BE2C (cell line): ENCODE measurements at places on chromosomes 13 and 19.

DNA sequence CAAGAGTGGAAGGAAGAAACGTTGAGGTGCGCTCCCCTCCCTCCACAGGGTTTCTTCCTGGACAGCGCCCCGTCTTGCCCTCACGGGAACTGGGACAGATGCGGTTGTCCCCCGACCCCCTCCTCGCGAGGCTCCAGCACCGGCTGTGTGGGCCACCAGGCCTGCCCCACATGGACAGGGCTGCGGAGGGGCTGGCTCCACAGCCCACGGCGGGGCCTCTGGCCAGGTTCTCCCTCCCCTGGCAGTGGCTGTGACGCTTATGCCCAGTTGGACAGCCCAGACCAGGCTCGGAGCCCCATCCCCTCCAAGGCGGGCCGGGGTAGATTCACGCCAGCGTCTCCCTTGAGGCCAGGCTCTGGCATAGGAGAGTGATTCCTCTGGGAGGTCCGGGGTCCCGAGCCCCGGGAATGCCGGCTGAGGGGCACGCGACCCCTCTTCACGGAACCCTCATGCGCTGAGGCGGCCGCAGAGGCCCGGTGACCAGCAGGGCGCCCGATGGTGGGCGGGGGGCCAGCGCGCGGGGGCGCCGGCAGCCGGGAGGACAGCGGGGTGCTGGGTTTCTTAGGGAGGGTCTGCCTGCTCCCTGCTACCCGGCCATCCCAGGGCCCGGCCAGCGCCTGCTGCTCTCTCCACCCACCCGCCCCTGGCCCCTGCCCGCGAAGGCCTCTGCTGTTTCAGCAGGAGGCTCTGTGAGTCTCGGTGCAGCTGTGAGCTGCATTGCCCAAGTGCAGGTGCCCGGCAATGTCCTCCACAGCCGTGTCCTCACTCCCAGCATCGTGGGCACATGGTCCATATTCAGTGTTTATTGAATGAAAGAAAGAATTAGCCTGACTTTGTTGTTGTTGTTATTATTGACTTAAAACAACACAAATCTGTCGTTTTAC lies 20.3 kb upstream of the GAS6 start:
- DNase-seq: no peak

GRCh38 chr13:35953537-35954206 lies 177.5 kb downstream of the DCLK1 start:
- peak; percentile 87 for DNase-seq

GRCh38 chr13:50179977-50180376 lies 164.7 kb downstream of the KCNRG start:
- DNase-seq: no peak

DNA sequence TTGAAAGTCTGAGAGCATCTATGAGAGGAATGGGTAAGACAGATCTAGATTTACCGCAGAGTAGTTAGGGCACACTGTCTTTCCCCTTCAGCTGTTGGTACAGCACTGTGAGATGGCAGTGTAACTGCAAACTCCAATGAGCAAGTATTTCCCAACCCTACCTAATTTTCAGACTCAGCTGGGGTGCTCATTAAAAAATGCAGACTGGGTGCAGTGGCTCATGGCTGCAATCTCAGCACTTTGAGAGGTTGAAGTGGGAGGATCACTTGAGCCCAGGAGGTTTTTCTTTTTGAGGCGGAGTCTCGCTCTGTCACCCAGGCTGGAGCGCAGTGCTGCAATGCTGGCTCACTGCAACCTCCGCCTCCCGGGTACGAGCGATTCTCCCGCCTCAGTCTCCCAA lies 12.6 kb downstream of the QPCTL start:
- no peak for DNase-seq

DNA sequence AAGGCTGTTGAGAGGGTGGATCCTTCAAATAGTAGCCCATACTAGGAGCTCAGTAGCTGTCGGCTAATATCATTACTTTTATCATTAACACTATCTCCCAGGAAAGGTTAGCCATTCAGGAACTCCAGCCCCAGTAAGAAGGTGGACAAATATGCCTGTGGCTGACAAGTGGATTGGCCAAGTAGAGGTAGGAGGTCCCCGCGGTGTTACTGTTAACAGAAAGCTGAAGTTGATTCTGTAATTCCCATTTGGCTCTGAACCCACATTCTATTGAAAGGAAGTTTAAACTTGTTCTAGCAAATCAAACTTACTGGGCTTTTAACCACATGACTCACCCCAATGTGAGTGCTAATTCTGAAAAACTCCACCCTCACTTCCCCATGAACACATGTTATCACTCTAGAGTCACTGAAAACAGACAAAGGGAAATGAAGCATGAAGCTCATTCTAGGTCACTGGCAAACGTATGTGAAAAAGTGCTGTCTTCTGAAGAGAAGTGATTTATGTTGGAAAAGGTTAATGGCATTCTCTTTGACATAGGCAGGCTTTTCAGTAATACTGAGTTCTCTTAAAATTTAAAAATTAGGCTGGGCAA lies 273.5 kb downstream of the FGF14 start:
- DNase-seq: peak; percentile 20

DNA sequence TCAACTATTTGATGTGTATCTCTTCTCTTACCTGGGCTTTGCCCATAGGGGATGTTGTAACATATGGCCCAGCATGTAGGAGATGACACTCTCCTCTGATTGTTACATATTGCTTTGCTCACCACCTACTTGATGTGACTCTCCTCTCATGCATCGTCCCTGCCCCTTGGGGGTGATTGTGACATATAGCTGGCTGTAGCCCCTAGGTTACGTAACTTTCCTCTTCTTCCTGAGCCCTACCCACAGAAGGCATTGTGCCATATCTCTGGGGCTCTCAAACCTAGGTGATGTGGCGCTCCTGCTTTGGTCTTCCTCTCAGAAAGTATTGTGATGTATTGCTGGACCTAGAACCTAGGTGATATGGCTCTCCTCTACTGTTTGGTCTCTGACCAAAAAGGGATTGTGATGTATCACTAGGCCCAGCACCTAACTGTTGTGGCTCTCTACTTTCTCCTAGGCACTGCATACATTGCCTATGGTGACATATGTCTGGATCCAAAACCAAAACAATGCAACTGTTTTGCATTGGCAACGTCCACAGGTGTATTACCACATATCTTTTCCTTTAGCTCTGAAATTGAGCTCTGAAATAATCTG lies 71.9 kb upstream of the ZNF724 start:
- no peak for DNase-seq

GRCh38 chr13:45278096-45278645 lies 62.8 kb downstream of the TPT1 start:
- no peak for DNase-seq

DNA sequence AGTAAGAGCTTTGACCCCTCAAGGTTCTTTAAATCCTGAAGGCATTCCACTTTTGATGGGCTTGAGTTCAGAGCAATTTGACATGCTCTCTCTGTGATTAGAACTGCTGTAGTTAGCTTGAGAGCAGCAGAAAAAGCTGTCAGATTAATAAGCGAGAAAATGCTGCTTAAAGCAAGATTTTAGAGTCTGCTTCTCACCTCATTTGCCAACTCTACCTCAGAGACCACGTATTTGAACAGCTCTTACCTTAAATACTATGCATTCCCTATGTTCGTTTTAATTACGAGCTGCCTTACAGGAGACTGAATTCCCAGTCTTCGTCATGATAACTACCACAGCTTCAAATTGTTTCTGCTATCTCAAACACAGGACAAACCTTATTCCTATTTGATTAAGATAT lies 253.4 kb downstream of the SLITRK6 start:
- no peak for DNase-seq

GRCh38 chr19:2982983-2983350 lies 5.6 kb downstream of the TLE6 start:
- peak; percentile 99 for DNase-seq

GRCh38 chr13:29892151-29892550 lies 41.7 kb upstream of the UBL3 start:
- DNase-seq: no peak

- peak; percentile 73 for DNase-seq
These were observed 506.7 kb upstream of the NBEA start for GRCh38 chr13:34435338-34435737.

GRCh38 chr13:49690133-49690994 lies 922 bp downstream of the EBPL start:
- DNase-seq: peak; percentile 25

DNA sequence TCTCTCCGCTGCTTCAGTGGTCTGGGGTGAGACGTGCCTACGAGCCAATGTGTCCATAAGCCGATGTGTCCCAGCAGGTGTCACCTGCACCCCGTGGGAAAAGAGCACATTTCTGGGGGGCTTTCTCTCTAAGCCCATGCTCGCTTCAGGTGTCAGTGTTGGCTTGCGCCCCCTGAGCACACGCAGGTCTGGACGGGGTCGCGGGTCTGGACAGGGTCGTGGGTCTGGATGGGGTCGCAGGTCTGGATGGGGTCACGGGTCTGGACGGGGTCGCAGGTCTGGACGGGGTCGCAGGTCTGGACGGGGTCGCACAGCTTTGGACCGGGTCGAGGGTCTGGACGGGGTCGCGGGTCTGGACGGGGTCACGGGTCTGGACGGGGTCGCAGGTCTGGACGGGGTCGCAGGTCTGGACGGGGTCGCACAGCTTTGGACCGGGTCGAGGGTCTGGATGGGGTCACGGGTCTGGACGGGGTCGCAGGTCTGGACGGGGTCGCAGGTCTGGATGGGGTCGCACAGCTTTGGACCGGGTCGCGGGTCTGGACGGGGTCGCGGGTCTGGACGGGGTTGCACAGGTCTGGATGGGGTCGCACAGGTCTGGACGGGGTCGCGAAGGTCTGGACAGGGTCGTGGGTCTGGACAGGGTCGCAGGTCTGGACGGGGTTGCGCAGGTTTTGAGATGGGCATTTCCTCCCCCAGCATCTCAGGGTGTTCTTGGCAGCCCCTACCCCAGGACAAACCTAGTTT lies 24.5 kb upstream of the TFDP1 start:
- no peak for DNase-seq

DNA sequence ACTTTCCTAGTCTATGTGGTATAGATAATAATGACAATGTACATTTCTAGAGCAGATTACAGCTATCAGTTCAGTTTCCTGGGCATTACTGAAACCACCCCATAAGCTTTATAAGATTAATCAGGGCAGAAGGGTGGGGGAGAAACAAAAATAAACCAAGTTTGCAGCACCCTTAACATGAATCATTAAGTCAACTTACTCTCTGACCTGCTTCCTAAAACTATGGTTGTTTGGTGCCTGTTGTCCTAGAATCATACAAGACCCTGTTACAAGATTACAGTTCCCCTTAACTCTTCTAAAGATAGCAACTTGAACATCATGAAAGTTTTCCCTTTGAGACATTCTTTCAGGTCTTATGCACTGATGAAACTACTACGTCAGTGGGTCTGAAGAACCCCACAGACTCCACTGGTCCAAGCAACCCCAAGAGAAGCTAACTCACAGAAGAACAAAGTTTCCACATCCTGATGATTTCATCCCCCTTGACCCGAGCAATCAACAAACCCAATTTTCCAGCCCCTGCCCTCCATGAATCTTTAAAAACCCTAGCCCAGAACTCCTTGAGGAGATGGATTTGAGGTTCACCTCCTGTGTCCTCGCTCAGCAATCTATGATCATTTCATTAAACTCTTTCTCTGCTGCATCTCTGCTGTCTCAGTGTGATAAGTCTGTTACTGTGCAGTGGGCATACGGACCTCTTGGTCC lies 336.5 kb downstream of the FOXO1 start:
- DNase-seq: no peak
